ENCODE measurements at places on chromosomes 4 and X.

GRCh38 chrX:102866981-102867656 lies 70.0 kb upstream of the RAB40AL start:
- no peak for DNase-seq

- DNase-seq, result no peak
Observed at GRCh38 chrX:41758401-41758800, 34.4 kb downstream of the GPR82 start.

DNA sequence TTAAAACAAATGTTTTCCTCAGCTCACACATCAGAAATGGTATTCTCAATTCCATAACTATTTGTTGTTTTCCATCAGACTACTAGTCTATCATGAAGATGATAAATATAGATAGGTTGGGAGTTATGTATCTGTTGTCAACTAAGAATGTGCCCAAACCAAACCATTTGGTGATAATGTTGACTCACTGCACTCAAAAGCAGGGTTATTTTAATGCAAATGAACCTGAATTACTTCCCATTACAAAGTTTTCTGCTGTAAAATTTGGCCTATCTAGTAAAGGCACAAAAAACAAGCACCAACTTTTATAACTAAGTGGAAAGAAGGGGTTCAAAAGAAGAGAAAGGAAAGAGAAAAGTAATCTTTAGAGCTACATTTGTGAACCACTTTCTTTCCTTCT lies 93.5 kb downstream of the TBCK start:
- DNase-seq, result no peak

DNA sequence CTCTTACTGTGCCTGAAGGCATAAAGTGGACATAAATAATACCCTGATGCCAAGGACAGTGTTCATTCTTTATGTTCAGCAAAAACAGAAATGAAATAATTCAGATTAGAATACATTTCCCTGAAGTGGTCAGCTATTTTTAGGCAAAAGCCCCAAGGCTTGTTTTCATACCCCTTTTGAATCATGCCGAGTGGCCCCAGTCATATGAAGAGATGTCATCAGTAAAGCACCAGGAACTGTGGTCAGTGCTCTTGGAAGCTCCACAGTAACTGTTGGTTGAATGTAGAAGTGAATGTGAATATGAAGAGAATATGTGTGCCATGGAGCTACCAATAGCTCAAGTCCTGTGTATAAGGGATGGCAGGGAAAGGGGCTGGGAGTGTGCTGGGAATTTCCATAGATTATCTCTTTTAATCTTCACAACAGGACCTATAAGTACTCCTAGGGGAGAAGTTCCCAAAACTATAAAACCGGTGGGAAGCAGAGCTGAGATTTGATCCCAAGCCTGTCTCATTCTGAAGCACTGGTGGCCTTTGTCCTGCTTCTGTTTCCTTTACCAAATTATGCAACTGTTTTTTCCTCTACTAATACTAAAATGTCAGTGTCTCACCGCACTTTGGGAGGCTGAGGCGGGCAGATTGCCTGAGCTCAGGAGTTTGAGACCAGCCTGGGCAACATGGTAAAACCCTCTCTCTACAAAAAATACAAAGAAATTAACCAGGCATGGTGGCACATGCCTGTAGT lies 52.6 kb downstream of the FNIP2 start:
- DNase-seq, result no peak

GRCh38 chrX:113300580-113300979 lies 459.9 kb upstream of the AMOT start:
- no peak for DNase-seq

GRCh38 chrX:626745-627509 lies 3.7 kb upstream of the SHOX start:
- no peak for DNase-seq

GRCh38 chr4:107083-107443 lies 17.2 kb upstream of the ZNF718 start:
- no peak for DNase-seq

- no peak for DNase-seq
Observed at GRCh38 chr4:2649604-2650114, 106.5 kb downstream of the TNIP2 start.

DNA sequence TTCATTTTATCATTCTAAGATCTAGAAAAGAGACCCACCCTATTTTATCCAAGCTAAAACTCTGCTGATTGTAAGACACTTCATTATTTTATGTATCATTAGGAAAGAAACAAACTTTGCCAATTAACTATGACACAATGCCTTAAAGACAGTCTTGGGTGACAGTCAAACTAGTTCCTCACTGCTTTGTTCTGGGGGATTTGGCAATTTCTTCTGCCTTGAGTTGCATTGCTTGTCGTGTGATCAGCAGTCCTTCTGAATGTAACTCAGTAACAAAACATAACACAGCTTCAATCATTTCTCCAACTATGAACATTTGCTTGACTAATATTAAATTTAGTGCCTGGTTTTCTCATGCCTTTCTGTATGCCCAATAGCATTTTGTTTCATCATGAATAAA lies 577.9 kb upstream of the DIPK2B start:
- no peak for DNase-seq

DNA sequence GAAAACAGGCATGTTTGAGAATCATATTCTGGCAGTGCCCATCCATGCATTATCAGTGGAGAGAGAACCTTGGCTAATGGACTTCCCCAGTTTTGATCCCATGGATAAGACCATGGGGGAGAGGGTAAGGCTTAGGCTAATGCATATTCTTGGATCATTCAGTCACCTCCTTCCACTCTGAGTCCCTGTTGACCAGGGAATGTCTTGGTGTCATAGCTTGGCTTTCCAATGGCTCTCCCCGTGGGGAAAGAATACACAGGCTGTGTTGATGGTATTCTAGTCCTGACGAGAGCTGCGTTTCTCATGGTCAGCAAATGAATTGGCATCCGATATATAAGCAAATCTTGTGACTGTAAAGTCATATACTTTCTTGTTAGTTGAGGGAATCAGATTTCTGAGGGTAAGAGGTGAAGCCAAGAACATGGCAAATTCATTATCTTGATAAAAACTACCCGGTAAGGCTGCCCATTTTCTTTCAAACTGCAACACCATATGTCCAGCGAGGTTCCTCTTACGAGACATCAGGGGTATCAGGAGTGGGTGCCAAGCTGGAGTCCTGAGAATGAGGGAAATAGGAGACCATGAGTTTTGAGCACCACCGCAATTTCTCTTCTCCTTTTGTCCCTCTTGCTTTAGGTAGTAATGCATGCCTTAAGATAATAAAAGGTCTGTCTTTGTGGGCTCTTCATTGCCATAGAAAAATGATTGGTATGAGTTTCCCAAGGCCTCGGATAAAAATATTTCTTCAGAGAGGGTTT lies 18.0 kb downstream of the RHOH start:
- no peak for DNase-seq

- DNase-seq, result no peak
Observed at GRCh38 chr4:120633810-120634209, 288.7 kb downstream of the PRDM5 start.

DNA sequence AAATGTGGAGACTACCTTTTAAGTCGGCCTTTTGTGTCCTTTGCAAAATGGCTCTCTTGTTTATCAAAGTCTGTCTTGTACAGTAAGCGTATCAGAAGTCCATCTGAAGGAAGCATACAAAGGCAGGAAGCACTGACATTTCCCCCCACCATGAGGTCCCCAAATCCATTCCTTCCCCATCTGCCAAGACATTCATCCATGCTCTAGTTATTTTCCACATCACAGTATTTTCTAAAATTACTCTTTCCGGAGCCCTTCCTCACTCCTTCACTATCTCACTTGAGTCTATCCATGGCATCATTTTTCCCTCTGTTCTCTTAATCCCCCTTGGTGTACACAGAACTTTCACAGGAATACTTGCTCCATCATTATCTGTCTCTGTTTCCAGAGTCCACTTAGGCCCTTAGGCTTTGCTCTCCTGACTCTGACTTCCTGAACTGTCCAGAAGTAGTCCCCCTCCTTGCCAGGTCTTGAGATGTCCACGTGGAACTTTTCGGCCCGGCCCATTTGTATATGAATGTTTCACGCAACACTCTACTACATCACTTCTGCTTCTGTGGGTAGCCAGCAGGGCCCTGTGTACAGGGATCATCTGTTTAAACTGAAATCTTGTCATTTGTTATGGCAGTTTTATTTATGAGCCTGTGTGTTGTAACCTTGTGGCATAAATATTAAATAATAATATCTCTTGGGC lies 2.1 kb downstream of the SEL1L3 start:
- no peak for DNase-seq

DNA sequence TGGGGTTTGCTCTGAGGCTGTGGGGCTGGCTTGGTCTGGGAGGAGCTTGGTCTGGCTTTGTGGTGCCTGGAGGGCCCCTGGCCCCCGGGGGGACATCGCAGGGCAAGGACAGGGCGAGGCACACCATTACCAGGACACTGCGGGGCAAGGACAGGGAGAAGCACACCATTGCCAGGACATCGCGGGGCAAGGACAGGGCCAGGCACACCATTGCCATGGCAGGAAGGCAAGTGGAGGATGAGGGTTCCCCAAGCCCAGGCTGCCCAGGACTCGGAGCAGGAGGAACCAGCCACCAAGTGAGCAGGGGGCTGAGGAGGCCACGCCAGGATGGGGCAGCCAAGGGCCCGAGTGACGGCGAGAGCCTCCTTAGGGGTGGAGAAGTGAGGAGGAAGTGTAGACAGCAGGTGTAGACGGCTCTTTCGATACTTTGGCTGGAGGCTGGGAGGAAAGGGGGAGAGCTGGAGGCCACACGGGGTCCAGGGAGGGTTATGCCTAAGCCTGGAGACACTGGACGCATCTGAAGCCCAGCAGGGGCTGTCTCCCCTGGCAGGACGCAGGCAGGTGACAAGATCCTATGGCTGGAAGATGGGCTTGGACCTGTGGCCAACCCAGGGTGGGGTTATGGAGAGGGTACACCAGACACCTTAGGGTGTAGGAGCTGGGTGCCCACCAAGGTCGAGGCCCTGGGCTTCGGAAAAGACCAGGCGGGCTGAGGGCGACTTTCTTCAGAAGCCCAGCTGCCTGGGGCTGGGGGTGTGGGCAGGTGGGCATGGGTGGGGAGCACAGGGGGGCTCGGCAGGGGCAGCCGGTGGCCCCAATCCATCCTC lies 7.3 kb downstream of the NKX1-1 start:
- DNase-seq, result no peak

All from stimulated activated CD4-positive, alpha-beta T cell treated with anti-CD3 and anti-CD28 coated beads, Interleukin-15, amount 100 ng/mL, for 48 hours (primary cell).